Activated T-cell treated with anti-CD3 and anti-CD28 coated beads for 1 hour (primary cell): ENCODE measurements at places on chromosomes 4 and X.
A peak's percentile ranks its signal among the peaks of the same experiment; 100 is the strongest.

GRCh38 chrX:149060921-149061320 lies 444.2 kb downstream of the IDS start:
- no peak for DNase-seq

- DNase-seq, result no peak
Observed at GRCh38 chr4:60384516-60384915, 815.6 kb upstream of the ADGRL3 start.

GRCh38 chr4:184041156-184041555 lies 136.0 kb downstream of the STOX2 start:
- no peak for DNase-seq

DNA sequence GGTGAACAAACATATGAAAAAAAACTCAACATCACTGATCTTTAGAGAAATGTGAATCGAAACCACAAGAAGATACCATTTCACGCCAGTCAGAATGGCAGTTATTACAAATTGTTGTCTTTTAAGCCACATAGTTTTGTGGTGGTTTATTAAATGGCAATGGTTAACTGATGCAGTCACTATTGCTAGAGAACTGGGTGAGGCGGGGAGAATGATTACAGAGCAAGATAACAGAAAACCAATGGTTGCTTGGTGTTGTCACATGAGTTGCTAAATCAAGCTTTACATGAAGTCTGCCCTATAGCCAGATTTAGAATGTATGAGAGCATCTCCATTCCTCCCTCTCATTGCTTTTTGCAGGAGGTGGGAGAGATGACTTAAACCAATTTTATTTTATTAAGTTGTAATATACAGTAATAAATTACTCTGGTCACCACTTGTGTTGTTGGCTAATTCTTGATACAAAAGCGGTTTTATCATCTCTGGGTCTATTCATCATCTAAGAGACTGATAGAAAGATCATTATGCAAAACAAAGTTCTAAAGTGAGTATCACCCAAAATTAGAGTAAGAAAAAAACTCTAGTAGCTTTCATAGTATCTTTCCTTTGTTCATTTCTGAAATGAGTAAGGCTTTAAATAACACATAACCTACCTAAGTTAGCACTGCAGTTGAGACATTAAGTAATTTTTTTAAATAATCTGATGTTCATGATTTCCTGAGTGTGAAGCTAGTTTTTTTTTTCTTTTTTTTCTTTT lies 859.5 kb downstream of the STIM2 start:
- DNase-seq, result no peak

DNA sequence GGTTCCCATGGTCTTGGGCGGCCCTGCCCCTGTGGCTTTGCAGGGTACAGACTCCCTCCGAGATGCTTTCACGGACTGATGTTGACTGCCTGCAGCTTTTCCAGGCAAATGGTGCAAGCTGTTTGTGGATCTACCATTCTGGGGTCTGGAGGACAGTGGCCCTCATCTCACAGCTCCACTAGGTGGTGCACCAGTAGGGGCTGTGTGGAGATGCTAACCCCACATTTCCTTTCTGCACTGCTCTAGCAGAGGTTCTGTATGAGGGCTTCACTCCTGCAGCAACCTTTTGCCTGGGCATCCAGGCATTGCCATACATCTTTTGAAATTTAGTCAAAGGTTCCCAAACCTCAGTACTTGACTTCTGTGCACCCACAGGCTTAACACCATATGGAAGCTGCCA lies 176.1 kb downstream of the DCAF12L1 start:
- DNase-seq, result no peak

DNA sequence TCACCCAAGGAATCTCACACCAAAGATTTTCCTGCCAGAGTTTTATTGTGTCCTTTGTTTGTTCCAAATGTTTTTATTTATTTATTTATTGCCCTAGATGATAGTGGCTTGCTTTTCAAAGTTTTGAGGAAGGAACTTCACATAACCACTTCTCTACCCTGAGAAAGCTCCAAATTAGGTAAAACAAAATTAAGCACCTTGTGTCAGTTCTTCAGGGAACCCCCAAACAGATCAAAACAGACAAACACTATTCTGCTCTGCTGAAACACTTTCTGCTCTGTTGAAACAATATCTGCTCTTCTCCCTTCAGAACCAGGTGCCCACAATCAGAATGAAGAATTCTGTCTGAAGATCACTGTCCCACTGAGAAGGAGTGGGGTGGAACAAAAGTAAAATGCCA lies 16.5 kb upstream of the CYBB start:
- DNase-seq, result no peak

GRCh38 chr4:120508036-120508435 lies 414.5 kb downstream of the PRDM5 start:
- no peak for DNase-seq

DNA sequence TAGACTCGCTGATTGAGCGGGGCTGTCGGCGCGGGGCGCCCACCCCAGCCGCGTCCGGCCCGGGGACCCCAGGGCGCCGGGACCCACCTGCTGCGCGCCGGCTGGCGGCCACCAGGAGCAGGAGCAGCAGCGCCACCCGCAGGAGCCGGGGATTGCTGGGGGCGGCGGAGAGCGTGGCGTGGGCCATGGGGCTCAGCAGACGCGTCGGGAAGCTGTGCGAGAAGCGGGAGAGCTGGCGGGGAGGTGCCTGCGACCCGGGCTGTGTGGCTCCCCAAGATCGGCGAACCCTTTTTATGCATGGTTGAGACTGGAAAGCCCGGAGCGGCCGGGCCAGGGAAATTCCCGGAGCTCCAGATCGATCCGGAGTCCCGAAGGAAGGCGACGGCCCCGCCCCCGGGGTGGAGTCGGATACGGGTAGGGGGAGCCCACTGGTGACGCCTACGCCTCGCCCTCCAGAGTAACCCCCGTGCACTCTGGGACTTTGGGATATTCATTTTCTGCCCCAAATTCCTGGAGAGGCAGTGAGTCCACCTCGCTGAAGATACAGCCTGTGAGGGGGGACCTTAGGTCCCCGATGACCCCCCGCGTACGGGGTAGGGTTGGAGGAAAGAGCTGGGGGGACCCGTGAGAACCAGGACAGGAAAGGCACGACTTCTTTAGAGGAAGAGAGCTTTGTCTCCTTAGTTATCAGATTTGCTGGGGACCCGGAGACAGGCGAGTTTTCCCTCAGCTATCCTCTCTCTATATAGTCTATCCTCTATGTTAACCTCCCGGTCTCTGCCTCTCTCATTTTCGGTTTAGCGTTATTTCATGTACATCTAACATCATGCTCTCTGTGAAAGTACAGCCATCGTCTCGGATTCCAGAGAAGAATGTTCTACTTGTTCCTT lies at the start of gene CXCL3:
TSS of gene CXCL3 (minus strand) at position 265 of the 890 bp plus-strand sequence. CDS start at position 187, 78 bp downstream.
- DNase-seq, result peak; percentile 1

GRCh38 chr4:47816748-47817147 lies 21.1 kb downstream of the CORIN start:
- DNase-seq, result no peak

DNA sequence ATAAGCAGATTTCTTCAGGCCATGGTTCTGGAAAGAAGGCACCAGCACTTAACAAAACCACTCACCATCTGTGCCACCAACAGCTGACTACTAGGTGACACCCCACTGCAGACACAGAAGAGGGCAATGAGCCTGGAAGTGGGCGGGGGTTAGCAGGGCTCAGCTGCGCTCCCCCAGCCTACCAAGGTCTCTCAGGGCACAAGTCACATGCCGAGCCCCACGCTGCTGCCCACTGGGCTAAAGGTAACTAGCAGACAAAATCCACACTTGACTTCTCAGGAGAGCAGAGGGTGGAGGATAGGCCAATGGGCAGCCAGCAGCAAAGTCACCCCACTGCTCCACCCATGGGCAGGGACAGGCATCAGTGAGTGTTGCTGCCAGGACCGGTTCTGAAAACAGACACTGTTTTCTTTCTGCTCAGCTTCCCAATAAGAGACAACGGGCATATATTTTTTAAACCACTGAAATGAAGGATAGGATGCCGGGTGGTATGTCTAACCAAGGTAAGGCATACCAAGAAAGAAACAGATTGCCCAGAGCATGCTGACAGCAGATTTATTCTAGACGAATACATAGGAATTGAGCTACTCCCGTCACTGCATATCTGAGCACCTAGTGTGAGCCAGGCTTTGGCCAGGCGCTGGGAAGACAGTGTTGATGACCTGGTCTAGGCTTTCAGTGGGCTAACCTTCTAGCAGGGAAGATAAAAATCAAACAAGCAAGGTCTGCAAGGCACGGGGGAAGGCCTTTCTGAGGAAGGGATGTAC lies 20.1 kb downstream of the ACSL1 start:
- no peak for DNase-seq

- DNase-seq, result no peak
Observed at GRCh38 chr4:147704846-147705245, 20.9 kb upstream of the PRMT9 start.

- DNase-seq, result no peak
Observed at GRCh38 chr4:70133473-70133872, 20.6 kb upstream of the PRR27 start.

GRCh38 chr4:59195839-59196238 lies 2004.3 kb upstream of the ADGRL3 start:
- no peak for DNase-seq

DNA sequence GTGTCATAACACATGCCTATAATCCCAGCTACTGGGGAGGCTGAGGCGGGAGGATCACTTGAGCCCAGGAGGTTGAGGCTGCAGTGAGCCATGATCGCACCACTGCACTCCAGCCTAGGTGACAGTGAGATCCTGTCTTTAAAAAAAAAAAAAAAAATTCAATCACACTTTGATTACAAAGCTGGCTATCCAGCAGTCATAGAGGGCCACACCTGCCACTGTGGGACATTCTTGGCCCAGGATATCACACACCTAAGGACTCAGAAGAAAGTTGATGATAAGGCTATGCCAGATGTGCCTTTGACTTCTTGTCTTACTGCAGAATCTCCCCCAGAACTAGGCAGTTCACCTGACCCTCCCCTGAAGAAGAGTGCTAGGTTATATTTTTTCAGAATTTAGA lies 122.5 kb upstream of the GALNT7 start:
- DNase-seq, result no peak

DNA sequence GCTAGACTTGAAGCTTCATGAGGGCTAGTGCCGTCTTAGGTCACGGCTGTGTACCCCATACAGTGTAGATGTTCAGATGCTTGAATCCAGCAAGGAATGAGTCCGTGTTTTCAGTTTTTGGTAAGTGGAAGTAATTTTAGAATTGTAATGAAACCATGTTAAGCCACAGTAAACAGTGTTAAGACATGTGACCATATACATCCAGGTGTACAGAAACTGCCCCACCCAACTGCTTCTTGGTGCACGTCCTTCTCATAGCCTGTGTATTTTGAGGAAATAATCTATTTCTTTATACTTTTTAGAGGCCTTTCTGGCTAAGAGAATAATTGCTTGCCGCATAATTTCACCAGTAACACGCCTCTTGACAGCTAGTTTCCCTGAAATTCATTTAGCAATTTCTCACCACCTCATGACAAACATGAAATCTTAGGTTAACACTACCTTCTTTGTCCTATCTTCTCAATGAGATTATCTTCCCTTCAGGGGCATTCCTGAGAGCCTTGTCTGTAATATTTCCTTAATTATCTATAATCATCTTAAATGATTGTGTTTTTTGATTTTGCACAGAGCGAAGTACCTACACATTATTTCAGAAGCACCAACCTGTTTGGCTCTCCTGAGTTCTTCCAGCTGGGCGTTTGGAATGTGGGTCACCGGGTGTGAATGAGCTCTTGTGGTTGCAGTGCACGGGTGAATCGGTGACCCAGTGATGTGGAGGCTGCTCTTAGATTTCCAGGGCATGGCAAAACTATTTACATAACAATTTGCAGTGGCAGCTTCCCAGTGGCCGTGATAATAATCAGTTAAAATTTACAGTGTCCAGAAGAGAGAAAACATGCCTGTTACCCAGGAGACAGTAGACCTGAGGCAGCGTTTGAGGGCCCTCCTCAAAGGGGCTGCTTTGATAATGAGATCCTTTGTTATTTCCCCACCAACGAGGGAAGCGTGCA lies 50.2 kb upstream of the TADA2B start:
- DNase-seq, result no peak

- no peak for DNase-seq
Observed at GRCh38 chrX:106069048-106069447, 30.5 kb upstream of the SERPINA7 start.

DNA sequence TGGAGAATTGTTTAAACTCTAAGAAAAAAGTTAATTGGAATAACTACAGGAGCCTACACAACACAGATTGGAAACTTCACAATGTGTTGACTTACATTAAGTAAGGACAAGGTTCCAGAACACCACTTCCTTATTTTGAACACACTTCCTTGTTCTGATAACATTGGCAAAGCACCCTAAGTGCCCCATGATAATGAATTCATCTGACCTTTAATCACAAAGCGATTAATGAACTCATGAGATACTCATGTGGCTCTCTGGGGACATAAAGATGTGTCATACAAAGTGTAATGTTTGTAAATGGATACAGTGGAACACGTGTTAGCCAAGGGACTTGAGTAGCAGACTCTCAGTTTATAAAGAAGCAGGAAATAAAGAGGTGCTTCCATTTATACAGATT lies 69.0 kb upstream of the ATOH1 start:
- no peak for DNase-seq
